Breast epithelium (tissue), 4 donors: ENCODE measurements at places on chromosomes 7 and 10.

DNA sequence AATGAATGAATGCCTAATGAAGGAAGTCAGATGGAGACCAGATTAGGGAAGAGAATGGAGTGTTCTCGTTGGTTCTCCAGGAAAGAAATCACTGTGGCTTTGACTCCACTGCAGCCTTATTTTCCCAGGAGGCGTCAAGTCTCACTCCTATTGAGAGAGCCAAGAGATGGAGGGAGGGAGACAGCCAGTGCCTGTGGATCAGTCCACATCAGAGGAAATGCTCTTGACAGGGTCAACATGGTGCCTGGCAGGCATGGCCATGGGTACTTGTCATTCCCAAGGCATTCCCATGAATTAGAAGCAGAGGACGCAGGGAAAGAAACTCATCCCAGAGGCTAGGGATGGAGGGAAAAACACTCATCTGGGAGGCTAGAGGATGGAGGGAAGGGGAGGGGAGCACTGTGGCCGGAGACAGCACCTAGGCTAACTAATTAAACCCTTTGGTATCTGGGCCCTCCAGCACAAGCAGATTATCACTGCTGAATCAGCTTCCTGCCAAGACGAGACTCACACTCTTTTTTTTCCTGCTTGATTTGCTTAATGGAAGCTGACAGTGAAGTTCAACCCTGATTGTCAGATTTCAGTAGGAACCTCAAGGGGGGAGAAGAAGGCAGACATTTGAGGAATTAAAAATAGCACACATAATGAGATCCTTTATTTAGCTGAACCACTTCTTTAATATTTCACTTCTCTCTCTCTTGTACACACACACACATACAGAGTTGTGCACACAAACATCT is 1233.2 kb upstream of the AUTS2 start:
- no peak for DNase-seq

DNA sequence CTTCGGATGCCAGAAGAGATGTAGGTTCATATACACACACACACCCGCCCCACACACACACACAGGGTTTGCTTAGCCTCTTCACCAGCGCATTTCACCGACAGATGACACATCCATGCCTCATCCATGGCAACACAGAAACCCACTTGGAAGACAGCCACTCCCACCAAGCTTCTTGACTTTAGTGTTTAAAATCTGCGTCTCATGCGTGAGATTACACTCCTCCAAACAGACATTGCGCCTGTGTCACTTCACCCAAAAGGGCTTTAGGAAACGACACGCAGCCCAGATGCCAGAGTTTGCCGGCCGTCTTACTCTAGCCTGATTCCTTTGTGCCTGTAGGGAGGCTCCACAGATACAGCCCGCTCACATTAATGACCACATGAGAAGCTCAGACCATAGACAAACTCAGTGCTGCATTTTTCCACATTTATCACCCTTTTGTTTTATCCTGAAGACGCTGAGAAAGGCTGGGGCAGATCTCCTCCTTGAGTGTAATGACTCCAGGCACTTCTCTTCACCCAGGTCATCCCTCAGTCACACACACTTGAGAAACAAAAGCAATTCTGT is 73.8 kb downstream of the DIP2C start:
- no peak for DNase-seq

GRCh38 chr10:35922876-35923600 is 280.9 kb upstream of the FZD8 start:
- no peak for DNase-seq

- no peak for DNase-seq
These were observed 608.8 kb downstream of the PARD3 start for GRCh38 chr10:34206078-34206934.

DNA sequence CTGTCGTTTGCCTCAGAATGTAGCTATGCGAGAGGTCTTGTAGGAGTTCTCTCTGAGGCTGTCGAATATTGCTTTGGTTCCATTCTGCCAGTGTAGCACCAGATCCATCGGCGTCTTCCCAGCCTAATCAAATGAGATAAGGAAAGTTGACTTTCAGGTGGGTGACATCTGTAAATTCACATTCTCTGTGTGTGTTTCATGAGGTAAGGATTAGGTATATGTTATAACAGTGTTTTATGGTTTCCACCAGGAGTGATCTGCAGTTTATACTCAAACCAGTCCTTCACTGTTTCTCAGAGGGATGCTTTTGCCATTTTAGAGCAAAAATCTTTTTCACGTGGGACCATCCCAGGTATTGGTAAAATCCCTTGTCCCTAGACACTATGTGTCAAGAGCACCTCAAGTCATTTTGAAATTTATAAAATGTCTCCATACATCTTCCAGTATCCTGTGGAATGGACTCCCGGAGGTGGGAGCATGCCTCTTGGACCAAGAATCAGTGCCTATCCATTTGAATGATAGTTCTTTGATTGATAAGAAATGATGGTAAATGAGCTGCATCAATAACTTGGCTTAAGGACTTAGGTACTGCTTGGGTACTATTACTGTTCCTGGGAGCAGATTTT is 7.9 kb downstream of the ANKRD1 start:
- no peak for DNase-seq

GRCh38 chr10:35059481-35059880 is 30.7 kb downstream of the CUL2 start:
- DNase-seq = no peak

GRCh38 chr7:48933549-48934085 is 9.3 kb downstream of the CDC14C start:
- no peak for DNase-seq

DNA sequence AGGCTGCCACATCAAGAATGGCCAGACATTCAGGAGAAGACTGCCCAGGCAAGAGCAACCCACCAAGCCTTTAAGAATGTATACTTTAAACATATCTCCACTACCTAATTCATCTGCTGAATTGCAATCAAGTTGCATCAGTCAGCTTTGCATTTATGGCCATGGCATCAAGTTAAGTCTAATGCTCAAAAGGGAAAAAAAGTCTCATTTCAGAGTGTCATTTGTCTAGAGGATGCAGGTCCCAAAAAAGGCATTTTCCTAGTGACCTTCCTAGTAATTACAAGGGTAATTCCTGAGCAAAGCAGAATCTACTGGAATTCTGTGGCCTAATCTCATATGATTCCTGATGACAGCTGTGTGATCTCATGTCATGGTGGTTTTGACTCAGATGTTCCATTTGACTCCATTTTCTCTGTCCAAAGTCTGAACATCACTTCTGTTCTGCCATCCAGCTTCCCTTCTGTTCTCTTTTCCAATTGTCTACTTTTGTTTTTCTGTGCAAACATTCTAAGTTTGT is 7.3 kb upstream of the CABCOCO1 start:
- no peak for DNase-seq

- no peak for DNase-seq
These were observed 69.5 kb downstream of the STEAP1B start for GRCh38 chr7:22430457-22430856.

DNA sequence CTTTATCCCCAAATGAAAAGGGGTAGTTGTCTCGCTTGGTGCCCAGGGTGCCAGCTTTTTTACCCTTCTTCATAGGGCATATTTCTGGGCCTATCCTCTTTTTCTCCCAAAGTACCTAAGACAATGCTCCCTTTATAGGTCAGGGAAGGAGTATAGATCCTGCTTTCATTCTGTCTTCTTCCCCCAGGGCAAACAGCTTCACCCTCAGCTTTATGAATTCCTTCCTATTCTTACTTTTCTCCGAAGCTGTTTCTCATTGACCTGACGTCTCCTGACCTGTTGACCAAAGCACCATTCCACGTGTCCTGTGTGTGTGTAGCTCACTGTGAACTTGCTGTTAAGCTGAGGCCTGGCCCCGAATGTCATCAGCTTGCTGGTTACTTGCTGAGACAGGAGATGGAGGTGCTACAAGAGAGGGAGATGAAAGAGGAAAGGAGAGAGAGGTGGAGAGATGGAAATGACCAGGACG is 48.9 kb downstream of the PYROXD2 start:
- DNase-seq = no peak

DNA sequence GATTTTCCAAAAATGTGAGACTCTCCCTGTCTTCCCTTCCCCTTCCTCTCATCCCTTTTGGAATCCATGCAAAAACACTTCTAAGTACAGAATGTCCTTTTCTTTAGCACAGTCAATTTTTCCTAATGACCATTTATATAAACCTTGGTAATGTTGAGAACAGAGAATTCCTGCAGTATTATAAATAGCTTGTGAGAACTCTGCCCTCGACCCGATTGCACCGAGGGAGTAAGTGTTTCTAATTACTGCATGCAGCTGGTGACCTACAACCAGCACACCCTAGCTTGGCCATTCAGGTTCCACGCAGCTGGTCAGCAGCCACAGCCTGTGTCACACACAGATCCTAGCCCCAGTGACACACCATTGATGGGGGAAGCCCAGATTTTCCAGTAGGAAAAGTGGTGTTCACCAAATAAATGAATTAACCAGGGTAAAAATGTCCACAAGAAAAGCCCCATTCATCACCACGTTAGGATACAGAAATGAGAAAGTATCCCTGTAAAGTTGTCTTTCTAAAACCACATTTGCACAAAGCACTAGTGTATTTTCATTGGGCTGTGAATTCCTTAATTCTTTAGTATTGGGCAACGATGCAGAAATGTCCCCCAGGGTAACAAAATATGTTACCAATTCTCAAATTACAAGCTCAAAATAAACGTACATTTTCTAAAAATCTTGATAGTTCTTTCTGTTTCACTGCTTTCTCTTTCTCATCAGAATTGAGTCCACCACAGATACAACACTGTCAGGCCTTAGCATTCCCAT is 499.0 kb upstream of the KLF6 start:
- no peak for DNase-seq

DNA sequence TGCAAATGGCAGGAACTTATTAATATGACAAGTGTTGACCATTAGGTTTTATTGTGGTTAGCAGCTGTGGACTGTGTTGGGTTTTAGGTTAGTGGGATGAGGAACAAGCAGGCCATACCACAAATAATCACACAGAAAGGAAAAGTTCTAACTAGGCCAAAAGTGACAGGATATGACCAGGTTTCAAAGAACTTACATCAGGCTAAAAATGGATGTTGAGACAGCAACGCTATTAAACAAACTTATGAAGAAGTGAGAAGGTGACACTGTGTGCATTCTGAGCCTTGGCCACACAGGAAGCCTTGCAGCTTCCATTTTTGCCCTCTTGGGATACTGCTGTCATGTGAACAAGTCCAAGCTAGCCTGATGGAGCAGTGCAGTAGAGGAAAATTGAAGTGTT is 568.8 kb downstream of the HTR7 start:
- no peak for DNase-seq

GRCh38 chr7:158157460-158157859 is 430.2 kb downstream of the PTPRN2 start:
- DNase-seq = no peak

DNA sequence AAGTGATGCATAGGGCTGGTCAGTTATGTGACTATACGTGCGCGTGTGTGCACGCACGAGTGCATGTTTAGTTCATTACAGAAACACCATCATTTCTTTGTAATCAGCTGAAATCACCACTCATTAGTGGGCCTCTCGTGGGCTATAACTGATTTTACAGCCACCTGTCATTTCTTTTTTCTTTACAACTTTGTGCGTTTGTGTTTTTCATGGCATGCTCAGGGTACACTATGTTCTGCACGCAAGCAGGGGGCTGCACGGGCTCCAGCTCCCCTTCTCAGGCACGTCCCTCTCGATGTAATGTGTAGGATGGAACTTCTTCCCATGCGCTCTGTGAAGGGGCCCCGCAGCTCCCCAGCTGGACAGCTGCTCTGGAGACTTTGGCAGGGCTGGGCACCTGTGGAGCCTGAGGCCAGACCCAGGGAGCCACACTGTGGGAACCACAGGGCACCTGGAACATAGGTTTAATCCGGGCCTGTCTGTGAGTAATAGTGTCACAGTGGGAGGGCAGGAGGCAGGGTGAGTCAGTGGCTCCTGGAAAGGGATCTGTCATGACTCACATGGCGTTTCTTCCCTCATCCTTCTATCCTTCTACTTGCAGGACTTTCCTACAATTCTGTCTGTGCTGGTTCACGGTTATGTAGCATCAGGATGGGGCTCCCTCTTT is 4.9 kb downstream of the GCK start:
- DNase-seq = no peak

GRCh38 chr7:131008840-131009711 is 275.1 kb upstream of the KLF14 start:
- DNase-seq = no peak

DNA sequence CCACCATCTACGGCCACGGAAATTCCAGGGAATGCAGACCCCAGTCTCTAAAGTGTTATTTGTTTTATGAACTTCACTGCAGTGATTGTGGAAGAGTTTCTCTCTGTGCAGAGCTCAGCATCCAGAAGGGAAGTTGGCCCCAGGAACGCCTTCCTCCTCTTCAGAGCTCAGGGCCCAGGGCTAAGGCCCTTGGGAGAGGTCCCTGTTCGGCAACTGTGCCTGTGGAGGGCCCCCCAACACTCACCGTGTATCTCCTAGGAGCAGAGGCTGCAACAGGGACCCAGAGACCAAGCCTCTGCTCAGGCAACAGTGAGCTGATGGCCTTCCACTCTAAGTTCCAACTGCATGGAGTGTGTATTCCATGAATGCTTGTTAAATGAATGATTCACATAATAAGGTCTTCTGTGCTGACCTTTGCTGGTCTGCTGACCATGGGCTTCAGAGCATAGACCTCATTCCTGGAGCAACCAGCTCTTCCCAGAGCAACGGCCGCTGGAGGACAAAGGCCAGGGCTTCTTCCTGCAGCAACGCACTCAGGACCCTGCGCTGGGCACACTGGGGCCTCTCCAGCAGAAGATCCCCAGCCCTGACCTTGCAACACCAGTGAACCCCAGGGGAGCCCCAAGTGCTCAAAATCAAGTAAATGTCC is 7.7 kb downstream of the DIP2C start:
- DNase-seq = no peak

DNA sequence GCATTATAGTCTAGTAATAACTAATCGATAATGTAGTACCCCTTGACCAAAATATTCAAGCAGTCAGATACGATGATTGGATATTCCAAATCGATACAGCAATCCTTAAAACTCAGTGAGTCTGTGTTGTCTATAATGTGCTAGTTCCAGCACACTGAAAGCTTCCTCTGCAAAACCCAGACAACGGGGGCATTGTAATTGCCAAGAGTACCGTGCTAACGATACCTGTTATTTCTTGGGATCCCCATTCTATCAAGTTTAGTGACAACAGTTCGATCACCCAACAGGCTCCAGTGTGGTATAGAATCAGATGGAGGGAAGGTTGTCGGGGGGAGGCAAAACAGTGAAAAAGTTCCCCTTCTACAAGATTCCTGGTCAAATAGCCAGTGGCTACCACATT is 865 bp downstream of the ZNF438 start:
- DNase-seq = no peak

DNA sequence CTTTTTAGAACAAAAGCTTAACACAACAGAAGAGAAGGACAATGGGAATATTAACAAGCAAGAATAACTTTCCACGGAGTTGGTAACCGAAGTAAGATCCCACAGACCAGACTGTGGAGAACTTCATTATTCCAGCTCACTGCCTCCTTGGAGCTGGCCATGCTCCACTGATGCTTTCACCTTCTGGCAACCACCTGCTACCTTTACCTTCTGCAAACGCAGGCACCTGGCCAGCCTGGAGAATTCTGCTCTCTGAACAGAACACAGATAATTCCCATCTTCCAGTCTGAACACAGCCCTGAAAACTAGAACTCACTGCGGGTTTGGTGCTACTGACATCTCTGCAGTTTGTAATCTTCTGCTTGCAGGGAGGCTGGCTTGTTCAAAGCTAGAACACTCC is 66.5 kb downstream of the JAZF1 start:
- DNase-seq = no peak

GRCh38 chr10:13365831-13366230 is 17.7 kb upstream of the SEPHS1 start:
- DNase-seq = no peak
